Spinal cord (tissue), 10 donors: ENCODE measurements at places on chromosomes 11 and 22.

GRCh38 chr11:114087025-114087424 is 27.5 kb downstream of the ZBTB16 start:
- no peak for DNase-seq

DNA sequence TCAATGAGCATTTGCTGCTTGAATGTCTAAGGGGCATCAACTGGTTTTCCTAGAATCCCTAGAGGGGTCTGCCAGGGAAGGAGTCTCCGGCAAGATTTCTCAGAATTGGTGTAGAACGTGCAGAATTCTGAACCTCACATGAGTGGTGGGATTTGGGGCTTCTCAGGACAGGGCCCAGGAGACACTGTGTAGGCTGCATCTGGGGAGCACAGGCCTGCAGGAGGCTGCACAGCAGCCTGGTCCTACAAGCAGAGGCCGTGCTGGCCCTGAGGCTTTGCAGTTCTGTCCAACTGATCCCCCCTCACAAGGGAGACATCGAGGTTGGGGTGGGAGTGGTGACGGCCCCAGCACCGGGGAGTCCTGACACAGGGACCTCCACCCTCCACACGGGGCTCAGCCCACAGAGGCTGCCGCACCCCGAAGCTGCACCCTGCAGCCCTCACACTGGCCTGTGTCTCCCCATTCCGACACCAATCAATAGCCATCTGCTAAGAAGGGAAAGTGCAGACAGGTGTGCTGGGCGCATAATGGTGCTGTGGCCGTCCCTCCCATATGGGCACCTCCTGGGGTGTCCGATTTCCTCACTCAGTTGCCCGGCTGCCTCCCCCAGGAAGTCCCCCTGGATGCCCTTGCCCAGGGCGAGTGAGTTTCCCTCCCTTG is 688.1 kb downstream of the BRD1 start:
- no peak for DNase-seq

DNA sequence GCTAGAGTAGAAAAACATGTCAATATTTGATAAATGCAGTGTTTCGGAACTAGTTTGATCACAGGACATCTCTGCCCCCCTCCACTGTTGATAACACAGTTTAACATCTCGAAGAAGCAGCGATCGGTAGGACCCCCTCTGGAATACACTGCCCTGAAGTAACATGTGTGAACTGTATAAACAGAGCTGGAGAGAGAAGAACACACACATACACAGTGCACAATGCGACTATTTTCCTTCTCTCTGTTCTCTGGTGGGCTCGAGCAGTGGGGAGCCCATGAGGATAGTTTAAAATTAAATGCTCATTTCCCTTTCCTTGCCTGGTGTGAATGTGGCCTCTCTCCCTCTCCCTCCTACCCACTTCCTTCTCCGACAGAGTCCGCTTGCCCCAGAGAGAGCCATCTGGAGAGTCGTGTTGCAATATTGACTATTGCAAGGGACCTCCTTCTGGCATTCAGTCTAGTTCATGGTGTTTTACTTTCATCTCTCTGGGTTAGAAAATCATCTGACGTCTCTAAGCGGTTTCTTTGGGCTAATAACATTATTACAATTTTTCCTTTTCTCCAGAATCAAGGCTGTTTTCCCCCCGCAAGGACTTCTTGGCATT is 51.6 kb upstream of the BARX2 start:
- DNase-seq: no peak

GRCh38 chr11:130156108-130157022 is 3.2 kb upstream of the ST14 start:
- no peak for DNase-seq
